ENCODE measurements at places on chromosomes 13 and 19. TPM values are rescaled to one million over a fixed set of nuclear protein-coding genes. Genes with fewer than 3 reads are reported as not detected.

- no peak for DNase-seq
- no peak overlapping the region for H3K4me3 ChIP-seq
- H3K4me1 ChIP-seq = peaks cover 13% of the 10 kb centered on the region
Observed at GRCh38 chr19:46371371-46371901, 24.5 kb downstream of the PPP5C start.

DNA sequence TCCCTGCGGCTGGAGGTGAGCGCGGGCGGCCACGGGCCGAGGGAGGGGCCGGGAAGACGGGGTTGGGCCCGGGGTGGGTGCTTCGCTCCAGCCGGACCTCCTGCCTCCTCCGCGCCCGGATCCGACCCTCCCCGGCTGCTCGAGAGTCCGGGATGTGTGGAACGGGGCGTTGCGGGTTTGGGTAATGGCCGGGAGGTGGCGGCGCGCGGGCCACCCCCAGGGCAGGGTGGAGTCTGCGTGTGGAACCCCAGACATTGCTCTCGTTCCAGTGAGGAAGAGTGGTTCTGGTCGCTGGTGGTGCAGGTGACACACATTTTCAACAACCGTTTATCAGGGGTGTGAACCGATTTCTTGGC, 38.8 kb downstream of the ARHGEF7 start:
- peak overlapping the region; percentile 55 for H3K4me3 ChIP-seq
- peaks cover 23% of the 10 kb centered on the region for H3K4me1 ChIP-seq
- no peaks in the 10 kb centered on the region for H3K36me3 ChIP-seq
- peak overlapping the region; percentile 67 for H3K27ac ChIP-seq
- no peak for DNase-seq
- H3K27me3 ChIP-seq = no peaks in the 10 kb centered on the region

DNA sequence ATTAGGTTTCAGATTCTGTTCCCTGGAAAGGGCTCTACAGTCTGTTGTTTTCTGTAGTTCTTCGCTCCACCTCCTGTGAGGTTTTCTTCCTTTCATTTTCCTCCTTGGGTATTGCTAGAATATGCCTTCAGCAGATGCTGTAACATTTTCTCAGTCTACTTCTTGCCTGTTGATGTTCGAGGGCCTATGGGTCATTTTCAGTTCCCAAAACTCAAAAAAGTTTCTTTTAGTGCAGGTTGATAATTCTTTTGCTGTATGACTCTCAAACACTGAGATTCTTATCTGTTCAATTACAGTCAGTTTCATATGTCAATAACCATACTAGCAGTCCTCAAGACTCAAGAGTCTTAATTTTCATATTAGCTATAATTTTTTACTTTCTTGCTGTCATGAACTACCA, 268.3 kb downstream of the RFC3 start:
- H3K4me1 ChIP-seq = no peaks in the 10 kb centered on the region
- no peak overlapping the region for H3K4me3 ChIP-seq
- DNase-seq = no peak
- H3K36me3 ChIP-seq = no peaks in the 10 kb centered on the region

DNA sequence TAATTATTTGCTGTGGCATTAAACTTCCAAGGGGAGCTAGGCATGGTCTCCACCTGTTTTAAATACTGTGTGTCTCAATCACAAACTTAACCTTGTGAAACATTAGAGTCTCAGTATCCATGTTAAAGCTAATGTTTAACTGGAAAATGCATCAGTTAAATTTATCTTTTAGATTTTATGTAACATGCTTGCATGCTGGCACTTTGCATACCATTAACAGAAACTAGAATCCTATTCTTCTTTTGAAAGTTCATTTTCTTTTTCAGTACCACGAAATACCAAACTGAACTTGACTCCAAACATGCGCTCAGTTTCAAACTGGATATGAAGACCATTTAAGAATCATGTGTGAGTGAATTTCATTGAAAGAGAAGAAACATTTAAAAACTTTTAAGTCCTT, 328.9 kb upstream of the SLC10A2 start:
- H3K4me3 ChIP-seq = no peak overlapping the region
- H3K27ac ChIP-seq = no peak overlapping the region
- no peaks in the 10 kb centered on the region for H3K36me3 ChIP-seq
- no peaks in the 10 kb centered on the region for H3K4me1 ChIP-seq

DNA sequence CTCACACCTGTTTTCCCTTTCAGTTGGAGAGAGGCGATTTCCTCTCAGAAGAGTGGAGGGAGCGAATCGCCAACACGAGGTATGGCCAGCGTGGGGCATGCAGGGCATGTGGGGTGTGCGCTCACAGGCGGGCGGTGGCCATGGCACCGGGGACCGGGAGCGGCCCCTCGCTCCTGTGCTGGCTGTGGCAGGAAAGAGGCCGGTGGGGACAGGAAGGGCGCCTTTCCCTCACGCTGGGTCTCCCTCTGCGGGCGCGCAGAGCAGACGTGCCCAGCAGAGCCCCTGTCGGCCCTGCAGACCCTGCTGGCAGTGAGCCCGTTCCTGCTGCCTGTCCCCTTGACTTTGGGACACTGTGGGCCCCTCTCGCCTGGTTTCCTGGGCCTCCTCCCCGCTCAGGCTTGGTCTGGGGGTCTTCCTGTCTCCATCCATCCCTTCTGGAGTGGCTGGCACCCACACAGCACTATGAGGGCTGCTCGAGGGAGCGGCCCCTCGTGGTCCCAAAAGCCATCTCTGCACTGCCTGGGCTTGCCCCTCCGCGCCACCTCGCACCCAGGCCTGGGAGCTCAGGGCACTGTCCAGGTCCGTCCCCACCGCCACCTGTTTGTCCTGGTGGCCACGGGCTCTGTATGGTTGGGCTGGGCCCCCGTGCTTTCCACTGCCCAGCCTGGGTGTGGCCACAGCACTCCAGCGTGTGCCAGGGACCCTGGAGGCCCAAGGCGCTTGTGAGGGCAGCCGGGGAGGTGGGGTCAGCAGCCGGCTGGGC, 36.1 kb downstream of the PLEKHJ1 start:
- peaks cover 6% of the 10 kb centered on the region for H3K36me3 ChIP-seq
- no peak overlapping the region for H3K4me3 ChIP-seq
- no peak overlapping the region for H3K27ac ChIP-seq

- DNase-seq = no peak
- no peak overlapping the region for H3K27ac ChIP-seq
- H3K4me1 ChIP-seq = no peaks in the 10 kb centered on the region
- H3K36me3 ChIP-seq = no peaks in the 10 kb centered on the region
- H3K4me3 ChIP-seq = no peak overlapping the region
- no peaks in the 10 kb centered on the region for H3K27me3 ChIP-seq
Observed at GRCh38 chr19:47860602-47861297, 1.7 kb downstream of the TPRX2 start.

DNA sequence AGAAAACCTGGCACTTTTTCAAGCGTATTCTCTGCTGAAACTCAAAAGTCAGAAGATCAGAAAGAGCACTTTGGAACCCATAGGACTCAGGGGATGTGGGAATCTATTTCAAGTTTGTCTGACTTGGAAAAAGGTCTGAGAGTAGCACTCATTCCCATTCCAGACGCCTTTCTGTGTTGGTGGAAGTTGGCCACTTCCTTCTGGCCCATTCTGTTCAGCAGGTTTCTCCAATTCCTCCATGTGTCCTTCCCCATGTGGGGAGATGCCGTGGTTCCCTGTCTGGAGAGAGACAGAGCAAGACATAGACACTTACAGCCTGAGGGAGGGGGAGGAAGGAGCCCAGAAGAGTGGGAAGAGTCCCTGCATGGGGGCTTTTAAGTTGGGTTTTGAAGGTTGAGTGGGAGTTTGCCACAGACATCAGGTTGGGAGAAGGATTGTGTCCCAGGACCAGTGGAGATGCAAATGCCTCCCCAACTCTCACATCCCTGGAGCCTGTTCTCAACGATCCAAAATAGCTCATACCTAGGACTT, 48.0 kb downstream of the CELF5 start:
- no peak overlapping the region for H3K27ac ChIP-seq
- peaks cover 15% of the 10 kb centered on the region for H3K27me3 ChIP-seq
- no peak overlapping the region for H3K4me3 ChIP-seq
- peaks cover 15% of the 10 kb centered on the region for H3K4me1 ChIP-seq
- no peak for DNase-seq
- H3K36me3 ChIP-seq = no peaks in the 10 kb centered on the region

- no peaks in the 10 kb centered on the region for H3K27me3 ChIP-seq
- no peak overlapping the region for H3K27ac ChIP-seq
- peak overlapping the region; percentile 5 for H3K4me3 ChIP-seq
- H3K36me3 ChIP-seq = no peaks in the 10 kb centered on the region
Observed at GRCh38 chr19:38559428-38560401, 58.0 kb downstream of the MAP4K1 start.

- no peaks in the 10 kb centered on the region for H3K4me1 ChIP-seq
- no peak for DNase-seq
- no peak overlapping the region for H3K27ac ChIP-seq
- no peaks in the 10 kb centered on the region for H3K36me3 ChIP-seq
- H3K27me3 ChIP-seq = no peaks in the 10 kb centered on the region
Observed at GRCh38 chr19:23203841-23204344, 46.3 kb downstream of the ZNF724 start.

GRCh38 chr13:26923824-26924605, 163.4 kb upstream of the GPR12 start:
- H3K4me1 ChIP-seq = no peaks in the 10 kb centered on the region
- no peaks in the 10 kb centered on the region for H3K36me3 ChIP-seq
- H3K4me3 ChIP-seq = no peak overlapping the region
- no peak overlapping the region for H3K27ac ChIP-seq

DNA sequence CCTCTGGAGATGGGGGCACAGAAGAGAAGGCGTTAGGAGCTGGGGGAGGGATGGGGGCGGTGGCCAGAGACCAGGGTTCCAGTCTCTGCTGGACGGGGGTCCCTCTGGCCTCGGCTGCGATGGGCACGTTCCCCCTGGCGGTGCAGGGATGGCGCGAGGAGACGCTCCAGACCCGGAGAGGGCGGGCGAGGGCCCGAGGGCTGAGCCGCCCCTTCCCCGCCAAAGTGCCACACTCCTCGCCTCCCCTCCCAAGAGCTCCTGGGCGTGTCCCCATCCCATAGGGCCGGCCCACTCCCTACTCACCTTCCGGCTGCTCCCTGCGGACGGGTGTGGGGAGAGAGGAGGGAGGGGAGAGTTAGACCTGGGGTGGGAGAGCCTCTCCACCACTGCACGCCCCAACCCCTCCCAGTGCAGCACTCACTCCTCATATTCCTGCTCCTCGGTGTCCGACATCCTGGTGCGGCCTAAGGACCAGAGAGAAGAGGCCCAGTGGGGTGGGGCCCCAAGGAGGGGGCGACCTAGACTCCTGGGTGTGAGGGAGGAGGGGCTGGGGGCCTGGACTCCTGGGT, 2.2 kb downstream of the TNNT1 start:
- no peak overlapping the region for H3K27ac ChIP-seq
- DNase-seq = no peak
- H3K4me1 ChIP-seq = peaks cover 3% of the 10 kb centered on the region
- H3K36me3 ChIP-seq = no peaks in the 10 kb centered on the region
- H3K4me3 ChIP-seq = no peak overlapping the region

The FAM216B gene
- polyA plus RNA-seq = not detected

DNA sequence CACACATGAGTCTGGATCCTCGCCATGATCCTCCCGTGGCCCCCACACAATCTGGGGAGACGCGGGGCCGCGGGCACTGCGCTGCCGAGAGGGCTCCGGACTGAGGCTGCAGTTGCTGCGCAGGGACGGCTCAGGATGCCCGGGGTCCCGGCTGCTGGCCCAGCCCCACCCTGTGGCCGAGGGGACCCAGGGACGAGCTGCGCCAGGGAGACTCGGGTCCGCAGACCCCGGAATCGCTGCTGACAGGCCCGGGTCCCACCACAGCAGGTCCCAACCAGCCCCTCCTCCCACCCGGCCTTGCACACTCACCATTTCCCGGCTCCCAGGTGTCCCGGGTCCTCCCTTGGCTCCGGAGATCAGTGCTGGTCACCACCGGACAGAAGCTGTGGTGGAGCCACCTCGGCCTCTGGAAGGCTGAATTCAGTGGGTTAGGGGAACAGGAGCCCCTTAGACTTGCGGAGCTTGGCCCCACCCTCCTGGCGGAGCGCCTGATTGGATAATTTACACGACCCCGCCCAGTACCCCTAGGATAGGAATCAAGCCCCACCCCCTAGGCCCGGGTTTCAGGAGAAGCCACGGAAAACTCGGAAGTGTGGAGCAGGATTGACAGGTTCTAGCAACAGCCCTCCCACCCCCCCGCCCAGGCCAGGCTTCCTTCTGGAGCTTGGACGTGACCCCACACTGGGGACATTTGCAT, 57.4 kb downstream of the ZNF44 start:
- no peaks in the 10 kb centered on the region for H3K4me1 ChIP-seq
- H3K4me3 ChIP-seq = no peak overlapping the region
- no peaks in the 10 kb centered on the region for H3K36me3 ChIP-seq
- H3K27me3 ChIP-seq = no peaks in the 10 kb centered on the region

- H3K4me3 ChIP-seq = peak overlapping the region; percentile 4
- peak overlapping the region; percentile 38 for H3K27ac ChIP-seq
- no peaks in the 10 kb centered on the region for H3K36me3 ChIP-seq
- no peaks in the 10 kb centered on the region for H3K27me3 ChIP-seq
Observed at GRCh38 chr13:114146629-114147028, 14.2 kb upstream of the RASA3 start.

DNA sequence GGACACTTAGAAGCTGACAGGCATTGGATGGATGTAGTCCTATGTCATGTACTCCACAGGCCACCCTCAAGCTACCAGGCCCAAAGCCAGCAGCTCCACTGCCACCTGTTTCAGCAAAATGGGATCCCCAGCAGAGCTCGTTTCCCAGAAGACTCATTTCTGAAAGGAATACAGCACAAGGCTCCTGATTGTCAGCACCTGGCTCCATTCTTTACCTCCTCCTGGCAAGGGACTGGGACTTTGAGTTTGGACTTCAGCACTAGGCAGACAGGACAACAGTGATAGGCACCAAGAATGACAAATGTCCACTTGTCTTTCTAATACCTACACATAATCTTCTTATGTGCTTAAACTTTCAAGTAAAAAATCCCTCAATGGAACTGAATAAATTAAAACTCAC, 150.4 kb upstream of the RXFP2 start:
- no peaks in the 10 kb centered on the region for H3K36me3 ChIP-seq
- no peak overlapping the region for H3K27ac ChIP-seq
- no peak overlapping the region for H3K4me3 ChIP-seq
- no peak for DNase-seq

The MIPEP gene
- polyA plus RNA-seq = 16.4 TPM

DNA sequence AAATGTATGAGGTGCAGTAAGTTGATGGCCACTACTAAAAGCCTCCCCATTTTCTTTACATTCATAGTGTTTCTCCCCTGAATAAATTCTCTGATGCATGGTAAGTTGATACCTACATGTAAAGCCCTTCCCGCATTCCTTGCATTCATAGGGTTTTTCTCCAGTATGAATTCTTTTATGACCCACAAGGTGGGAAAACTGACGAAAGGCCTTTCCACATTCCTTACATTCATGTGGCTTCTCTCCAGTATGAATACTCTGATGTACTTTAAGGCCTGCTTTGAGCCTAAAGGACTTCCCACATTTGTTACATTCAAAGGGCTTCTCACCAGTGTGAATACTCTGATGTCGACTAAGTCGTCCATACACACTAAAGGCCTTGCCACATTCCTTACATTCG, 20.5 kb downstream of the ZNF607 start:
- H3K4me1 ChIP-seq = no peaks in the 10 kb centered on the region
- H3K36me3 ChIP-seq = peaks cover 13% of the 10 kb centered on the region
- no peak for DNase-seq
- no peaks in the 10 kb centered on the region for H3K27me3 ChIP-seq
